Effector CD4-positive, alpha-beta T cell (primary cell): ENCODE measurements at places on chromosomes 13 and 19.

DNA sequence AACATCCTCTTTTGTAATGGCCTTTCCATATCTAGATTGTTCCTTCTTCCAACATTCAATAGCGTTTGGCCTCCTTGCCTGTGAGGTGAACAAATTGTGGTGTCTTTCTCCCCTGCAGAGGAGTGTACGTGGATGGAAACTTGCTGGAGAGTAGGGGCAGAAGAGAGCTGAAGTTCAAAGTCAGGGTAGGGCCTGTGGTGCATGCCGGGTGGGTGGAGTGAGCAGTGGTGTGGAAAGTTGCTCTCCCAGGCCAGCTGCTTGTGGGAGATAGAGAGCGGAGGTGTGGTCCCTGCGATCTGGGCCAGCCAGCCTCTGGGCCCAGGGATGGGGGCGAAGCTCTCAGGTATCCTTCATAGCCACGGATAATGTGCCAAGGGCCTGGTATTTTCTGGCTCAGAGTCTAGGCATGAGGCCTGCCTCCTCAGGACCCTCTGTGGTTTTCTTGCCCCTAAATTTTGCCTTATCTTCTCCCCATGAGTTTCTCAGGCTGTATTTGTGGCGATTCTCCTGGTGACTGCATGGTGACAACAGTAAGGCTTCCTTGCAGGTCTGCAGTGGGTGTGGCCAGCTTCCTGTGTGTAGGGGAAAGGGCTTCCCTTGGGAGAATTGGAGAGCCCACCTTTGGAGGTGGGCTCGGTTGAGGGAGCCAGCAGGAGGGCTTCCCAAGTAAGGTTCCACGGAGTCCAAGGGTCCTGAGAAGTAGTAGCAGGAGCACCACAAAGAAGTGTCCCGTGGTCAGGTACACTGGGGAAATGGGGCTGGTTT, 6.7 kb downstream of the RGCC start:
- DNase-seq, result no peak

DNA sequence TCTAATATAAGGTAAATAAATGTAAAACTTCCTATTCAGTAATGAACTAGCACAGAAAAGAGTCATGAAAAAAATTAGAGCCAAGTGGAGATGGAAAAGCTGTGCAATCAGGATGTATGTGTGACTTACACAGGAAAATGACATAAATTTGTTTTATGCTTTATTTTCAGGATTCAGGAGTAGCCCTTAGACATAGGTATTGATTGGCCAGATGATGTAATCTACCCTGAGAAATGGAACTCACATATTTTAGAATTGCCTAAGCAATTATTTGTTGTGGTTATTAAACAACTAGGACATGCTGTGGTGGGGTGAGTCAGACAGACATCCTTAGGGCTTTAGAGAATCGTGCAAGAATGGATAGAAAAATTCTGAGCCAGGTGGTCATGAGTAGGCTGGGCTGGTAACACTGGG, 110.6 kb downstream of the PCDH9 start:
- no peak for DNase-seq

GRCh38 chr13:84776593-84776992, 894.3 kb upstream of the SLITRK1 start:
- no peak for DNase-seq

DNA sequence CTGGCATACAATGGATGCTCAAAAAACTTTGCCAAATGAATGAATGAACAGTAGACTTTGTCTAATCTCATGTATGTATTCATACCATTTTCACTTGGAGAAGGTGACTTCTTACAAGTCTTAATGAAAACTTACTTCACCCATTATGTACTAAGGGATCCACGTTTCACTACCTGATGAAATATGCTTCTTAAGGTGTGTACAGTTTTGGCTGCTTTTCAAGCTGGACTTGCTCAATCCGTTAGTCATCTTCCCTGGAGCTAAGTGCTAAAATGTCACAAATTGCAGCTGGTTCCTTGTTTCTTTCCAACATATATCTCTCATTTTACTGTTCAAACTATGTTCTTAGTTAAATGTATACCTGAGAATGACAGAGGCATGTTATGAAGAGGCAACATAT, 4.2 kb upstream of the CCNA1 start:
- DNase-seq, result no peak

- DNase-seq, result no peak
Measured at GRCh38 chr13:98751861-98752466, 508 bp downstream of the SLC15A1 start.

DNA sequence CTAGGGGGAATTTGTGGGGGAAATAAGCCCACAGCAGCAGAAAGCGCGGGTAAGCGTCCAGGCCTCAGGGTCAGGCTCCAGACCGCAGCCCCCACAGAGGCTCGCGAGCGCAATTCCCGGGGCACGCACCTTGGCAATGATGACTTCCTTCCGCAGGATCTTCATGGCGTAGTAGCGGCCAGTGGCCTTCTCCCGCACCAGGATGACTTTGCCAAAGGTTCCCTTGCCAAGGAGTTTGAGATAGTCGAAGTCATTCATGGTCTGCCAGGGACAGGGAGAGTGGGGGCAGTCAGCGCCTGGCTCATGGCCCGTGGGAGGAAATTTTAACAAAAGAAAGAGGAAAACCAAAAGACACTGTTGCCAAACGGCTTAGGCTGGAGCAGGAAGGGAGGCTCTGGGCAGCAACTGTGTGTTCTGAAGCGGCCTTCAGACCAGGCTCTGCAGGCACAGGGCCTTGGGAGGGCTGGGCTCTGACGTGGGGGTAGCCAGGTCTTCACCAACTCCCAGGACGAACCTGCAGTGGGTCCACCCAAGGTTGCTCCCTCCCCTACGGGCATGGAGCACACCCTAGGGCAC, 15.4 kb upstream of the CCNP start:
- DNase-seq, result no peak

DNA sequence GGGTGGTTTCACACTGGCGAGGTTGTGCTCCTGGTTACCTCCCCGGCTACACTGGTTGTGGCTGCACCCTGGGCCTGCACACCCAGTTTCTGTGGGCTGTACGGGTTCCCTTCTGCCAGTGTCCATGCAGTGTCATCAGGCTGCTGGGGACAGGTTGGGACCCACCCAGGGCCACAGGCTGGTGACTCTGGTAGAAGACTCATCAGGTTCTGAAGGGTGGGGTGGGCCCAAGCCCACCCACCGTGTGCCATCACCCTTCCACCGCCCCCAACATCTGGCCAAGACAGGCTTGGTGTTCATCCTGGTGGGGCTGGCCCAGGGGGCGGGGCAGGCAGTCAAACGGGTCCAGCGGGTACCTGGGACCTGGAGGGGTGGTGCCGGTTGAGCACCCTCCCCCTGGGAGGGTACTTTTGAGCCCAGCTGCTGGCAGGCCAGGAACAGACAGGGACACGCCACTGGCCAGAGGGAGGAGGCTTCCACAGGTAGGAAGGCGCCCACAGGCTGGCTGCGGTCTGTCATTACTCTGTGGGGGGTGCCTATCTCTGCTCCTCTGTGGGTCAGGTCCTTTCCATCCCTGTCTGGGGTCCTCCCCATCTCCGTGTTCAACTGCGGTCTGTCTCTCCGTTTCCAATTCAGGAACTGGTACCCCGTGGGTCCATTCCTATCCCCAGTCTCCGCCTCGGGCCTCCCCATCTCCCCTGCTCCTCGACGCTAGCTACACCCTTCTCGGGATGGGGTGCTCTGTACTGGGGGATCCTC, at the start of gene RNF225:
Gene RNF225 (plus strand): TSS at position 437 of the 759 bp plus-strand sequence. CDS start 434 bp downstream, outside the sequence.
- no peak for DNase-seq

- DNase-seq, result no peak
Measured at GRCh38 chr13:28761586-28761985, 42.8 kb upstream of the SLC46A3 start.

- DNase-seq, result no peak
Measured at GRCh38 chr19:4077800-4078684, 11.3 kb upstream of the ZBTB7A start.
